CMK (cell line): ENCODE measurements at places on chromosomes 5 and 9.
A peak's percentile ranks its signal among the peaks of the same experiment; 100 is the strongest.

- peak; percentile 21 for DNase-seq
These were observed 206.6 kb upstream of the RFX3 start for GRCh38 chr9:3732077-3733038.

GRCh38 chr9:110844121-110844520 is 175.5 kb downstream of the MUSK start:
- no peak for DNase-seq

- no peak for DNase-seq
These were observed 200.9 kb downstream of the GADD45G start for GRCh38 chr9:89805571-89806292.

GRCh38 chr9:68513385-68513784 is 27.3 kb downstream of the TMEM252 start:
- DNase-seq, result no peak

DNA sequence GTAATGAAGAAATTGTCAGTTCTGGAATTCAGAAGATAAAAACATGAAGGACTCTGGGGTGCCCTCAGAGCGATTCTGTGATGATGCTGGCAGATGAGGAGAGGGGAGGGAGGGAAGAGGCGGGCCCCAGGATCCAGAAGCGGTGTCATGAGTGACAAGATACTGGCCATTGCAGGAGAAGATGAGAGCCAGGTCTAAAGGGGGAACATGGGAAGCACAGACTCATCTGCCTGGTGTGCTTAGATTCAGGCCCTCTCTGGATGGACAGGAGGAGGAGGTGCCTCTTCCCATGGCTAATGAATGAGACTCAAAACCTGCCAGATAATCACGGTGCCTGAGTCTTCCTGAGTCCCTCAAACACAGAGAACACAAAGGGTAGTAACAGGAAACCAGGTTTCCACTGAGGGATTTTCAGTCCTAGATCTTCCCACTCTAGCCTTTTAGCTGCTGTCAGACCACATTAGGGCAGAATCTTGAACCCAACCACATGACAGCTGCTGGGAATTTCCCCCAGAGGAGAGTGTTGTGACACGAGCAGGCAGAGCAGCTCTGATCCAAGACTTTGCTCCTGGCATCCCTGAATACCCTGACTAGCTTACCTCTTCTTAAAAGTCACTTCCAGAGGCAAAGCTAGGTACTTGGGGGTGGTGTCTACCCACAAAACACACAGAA is 28.2 kb upstream of the HSPA9 start:
- DNase-seq, result no peak

GRCh38 chr9:98010445-98010844 is 27.3 kb downstream of the ANP32B start:
- DNase-seq, result no peak

- DNase-seq, result no peak
These were observed 180.8 kb downstream of the RASEF start for GRCh38 chr9:82882138-82882537.

DNA sequence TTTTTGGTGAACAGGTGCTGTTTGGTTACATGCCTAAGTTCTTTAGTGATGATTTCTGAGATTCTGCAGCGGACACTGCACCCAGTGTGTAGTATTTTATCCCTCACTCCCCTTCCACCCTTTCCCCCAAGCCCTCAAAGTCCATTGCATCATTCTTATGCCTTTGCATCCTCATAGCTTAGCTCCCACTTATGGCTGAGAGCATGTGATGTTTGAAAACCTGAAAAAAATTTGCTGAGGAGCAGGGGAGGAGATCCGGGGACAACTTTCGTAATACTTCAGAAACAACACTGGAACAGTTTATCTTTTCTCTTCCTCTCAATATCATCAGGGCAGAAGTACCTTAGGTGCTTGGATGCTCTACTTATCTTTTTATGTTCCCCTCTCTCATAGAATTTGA is 226.4 kb downstream of the ADAMTS6 start:
- no peak for DNase-seq

GRCh38 chr5:14174230-14174636 is 31.1 kb downstream of the TRIO start:
- no peak for DNase-seq

- no peak for DNase-seq
These were observed 175.8 kb downstream of the TMEM167A start for GRCh38 chr5:82901281-82901888.

DNA sequence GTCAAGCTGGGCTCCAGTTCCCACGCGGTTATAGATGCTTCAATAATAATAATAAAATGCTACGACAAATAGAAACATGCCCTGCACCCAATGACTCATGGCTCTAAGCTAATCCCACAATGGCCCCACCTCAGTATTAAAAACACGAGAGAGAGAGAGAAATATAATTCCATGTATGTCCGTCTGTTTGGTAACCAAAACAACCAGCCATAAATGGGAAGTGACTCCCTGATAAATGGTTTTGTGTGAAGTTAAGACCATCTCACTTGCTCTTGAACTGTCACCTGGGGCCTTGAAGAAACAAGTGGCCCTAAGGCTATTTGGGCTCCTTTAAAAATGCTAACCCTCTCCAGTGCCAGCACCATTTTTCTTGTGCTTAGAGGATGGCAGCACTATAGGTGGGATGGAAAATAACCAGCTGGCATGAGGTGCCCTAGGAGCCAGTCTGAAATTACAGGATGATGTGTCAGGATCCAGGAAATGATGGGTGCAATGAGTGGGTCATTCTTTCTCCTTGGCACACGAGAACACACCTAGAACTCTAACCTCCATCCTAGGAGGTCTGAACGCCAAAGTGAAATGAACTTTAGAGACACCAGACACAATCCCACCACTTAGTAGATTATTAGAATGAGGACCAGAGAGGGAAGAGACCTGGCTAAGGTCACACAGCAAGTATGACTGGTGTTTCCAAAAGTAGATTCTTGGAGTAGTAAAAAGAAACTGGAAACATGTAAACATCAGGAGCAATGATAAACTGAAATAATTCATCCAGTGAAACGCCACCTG is 35.7 kb upstream of the ADRB2 start:
- no peak for DNase-seq

DNA sequence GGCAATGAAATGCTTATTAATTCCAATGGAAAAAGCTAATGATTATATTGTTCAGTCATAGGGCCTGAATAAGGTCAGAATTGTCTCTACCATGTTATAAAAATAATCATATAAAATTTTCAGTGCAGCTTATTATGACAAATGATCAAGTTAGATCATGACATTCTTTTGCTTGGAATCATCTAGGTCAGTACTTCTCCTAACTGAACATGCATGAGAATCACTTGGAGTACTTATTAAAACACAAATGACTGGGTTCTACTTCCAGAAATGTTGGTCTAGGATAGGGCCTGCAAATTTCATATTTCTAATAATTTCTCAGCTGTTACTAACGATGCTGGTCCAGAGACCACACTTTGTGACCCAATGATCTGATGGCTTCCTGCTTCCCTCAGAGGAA is 806.0 kb upstream of the ZNF608 start:
- no peak for DNase-seq

GRCh38 chr9:116763770-116764169 is 76.7 kb downstream of the TRIM32 start:
- no peak for DNase-seq

- DNase-seq, result no peak
These were observed 204.8 kb upstream of the KLF4 start for GRCh38 chr9:107694390-107694789.

GRCh38 chr5:33891788-33892619 is at the start of gene ADAMTS12:
TSS of gene ADAMTS12 (minus strand) at chr5:33891990. CDS start at chr5:33891856, 134 bp downstream.
- DNase-seq, result no peak

DNA sequence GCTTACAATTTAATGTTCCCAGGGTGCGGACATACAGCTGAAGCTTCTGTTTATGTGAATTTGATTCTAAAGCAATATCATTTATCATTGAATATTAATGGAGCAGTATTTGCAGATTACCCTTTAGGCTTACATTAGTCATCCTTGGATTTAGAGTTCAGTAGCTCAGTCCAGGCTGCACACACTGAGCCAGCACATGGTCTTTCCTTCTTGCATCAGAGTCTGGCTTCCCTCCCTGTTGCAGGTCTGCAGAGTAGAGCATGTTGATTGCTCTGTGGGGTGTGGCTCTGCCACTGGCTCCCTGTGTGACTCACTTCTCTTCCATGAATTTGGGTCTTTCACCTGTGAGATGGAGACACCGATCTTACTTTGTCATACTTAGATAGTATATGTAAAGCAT is 36.8 kb downstream of the NSG2 start:
- DNase-seq, result no peak

DNA sequence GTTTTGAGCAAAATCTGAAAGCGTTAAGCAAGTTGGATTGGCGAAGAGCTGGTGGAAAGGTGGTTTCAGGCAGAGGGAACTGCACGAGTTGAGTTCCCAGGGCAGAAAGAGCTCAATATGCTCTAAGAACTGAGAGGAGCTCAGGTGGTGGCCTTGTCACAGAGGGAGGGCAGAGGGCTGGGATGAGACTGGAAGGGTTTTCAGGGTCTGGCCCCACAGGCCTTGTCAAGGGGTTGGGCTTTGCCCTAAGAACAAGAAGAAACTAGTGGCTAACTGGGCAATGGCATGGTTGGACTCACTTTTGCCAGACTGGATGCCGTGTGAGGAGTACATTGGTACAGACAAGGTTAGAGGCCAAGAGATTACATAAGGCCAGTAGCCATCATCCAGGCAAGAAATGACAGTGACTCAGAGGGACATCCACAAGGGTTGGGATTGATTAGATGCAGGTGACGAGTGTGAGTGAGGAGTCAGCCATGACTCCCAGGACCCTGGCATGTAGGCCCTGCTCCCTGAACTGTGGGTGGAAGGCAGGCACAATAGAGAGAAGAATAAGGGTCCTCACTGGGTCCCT is 75.1 kb upstream of the SMIM23 start:
- DNase-seq, result no peak

- DNase-seq, result no peak
These were observed 19.3 kb downstream of the C5orf58 start for GRCh38 chr5:170252109-170252508.

DNA sequence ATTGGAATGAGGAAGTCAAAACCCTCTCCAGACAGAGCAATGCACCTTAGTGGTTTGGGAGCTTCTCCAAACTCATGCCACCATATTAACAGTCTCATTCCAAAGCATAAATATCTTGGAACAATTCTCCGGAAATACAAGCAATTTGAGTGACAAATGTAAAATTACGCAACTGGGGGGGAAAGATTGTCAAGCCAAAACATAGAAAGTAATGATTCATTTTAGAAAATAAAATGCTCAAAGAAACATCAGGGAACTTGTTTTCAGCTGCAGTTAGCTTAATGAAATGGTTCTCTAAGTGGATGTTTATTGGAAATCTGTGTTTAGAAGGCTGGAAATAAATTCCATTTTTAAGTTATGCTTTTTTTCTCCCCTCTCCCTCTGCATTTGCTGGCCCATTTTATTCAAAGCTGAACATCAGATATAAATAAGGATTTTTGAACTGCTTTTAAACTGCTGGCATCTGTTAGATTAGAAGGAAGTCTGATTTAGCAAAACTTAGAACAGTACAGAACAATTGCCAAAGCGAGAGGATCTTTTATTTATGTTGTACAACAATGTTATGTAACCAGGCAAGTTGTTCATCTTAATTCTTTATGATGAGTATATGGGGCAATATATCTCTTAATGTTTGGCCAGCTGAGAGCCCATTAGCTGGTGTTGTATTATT is 551.9 kb downstream of the PRELID2 start:
- no peak for DNase-seq

DNA sequence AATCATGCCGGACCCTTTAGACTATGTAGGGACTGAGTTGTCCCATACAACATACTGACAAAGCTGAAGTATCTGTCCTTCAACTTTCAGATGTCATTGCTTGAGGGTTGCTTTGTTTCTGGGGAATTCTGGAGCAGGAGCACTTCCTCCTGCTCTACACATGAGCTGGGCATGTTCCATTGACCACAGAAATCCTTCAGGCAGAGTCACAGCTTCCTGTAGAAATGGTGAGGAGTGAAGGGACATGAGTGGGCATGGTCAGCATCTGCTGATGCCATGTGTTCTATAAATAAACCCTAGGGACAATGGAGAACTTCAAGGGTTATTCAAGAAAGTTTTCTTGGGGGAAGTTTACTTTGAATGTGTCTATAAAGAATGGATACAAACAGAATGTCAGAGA is 296.6 kb upstream of the FBXL7 start:
- no peak for DNase-seq

GRCh38 chr5:1593903-1594356 is 70.2 kb upstream of the LPCAT1 start:
- DNase-seq, result no peak

DNA sequence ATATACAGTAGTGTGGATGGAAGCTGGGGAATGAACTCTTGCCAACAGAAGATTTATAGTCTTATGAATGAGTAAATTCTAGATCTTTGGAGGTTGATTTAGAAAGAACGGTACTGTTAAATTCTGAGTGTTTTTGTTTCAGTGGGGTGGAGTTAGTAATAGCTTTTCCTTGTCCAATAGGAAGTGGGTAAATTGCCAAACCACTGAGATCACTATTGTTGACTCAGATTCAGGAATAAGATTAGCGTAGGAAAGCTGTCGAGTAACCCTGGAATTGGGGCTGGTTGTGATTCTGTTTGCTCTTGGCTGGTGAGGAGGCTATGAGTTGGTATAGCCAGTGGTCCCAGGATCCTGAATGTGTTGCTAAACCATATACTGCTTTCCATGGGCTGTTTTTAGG is 155.6 kb downstream of the ARHGAP26 start:
- no peak for DNase-seq

- no peak for DNase-seq
These were observed 36.4 kb upstream of the DAPK1 start for GRCh38 chr9:87461256-87461655.

GRCh38 chr9:124388275-124389048 is 26.8 kb downstream of the PSMB7 start:
- DNase-seq, result no peak

DNA sequence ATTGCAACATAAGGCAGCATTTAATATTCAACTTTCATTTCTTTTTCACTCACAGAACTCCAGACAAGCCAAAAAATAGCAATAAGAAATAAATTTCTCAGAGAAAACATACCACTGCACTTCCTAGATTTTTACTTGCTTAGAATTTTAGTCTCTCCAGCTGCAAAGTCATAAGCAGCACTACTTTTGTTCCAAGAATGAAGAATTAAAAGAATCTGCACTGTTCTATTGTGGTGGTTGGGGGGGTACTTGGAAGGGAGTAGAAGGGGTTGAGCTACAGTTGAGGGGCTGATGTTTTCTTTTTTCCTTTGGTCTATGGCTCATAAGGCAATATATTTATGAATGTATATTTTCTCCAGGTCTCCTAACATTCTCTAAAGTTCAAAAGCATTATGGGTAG is 144.5 kb downstream of the KIAA0825 start:
- DNase-seq, result no peak

DNA sequence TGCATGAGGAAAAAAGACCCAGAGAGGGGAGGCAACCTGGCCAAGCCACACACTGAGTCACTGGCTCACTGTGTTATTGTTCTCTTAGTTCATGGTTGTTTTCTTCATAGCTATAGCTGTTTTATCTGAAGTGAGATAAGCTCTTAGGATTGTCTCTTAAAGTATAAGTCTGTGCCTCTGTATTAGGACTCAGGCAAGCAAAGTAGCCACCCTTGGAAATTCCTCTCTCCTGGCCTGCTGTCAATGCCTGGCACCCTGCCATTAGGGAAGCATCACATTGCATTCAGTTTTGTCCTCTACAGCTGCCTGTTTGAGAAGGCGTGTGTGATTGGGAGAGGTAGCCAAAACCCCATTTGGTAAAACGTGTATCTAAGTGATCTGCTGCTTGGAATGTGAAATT is 147.4 kb upstream of the GLRA1 start:
- no peak for DNase-seq
